ENCODE measurements at places on chromosomes 1 and 21.
A peak's percentile ranks its signal among the peaks of the same experiment; 100 is the strongest.

GRCh38 chr1:182601416-182601786 is 2.8 kb downstream of the RGS16 start:
- no peak overlapping the region for H3K4me3 ChIP-seq
- peak; percentile 48 for DNase-seq
- H3K36me3 ChIP-seq: peaks cover 6% of the 10 kb centered on the region
- peaks cover 18% of the 10 kb centered on the region for H3K4me1 ChIP-seq
- no peaks in the 10 kb centered on the region for H3K27me3 ChIP-seq

DNA sequence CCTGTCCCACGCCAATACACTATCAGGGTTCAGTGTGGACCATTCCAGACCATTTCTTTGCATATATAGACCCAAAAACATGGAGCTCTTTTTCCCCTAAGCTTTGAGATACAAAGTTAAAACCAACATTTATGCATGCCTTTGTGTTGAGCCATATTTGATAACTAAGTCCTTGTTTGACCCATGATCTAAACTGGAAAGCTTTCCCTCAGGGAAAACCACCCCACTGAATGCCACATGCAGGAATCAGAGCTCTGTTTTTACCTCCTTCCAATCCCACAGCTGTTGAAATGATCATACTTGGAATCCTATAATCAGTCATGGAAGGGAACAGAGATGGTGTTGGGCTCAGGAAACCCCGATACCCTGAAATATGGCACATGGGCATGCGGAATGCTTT is 14.8 kb upstream of the SLC45A1 start:
- H3K4me1 ChIP-seq: no peaks in the 10 kb centered on the region
- H3K27me3 ChIP-seq: peaks cover 11% of the 10 kb centered on the region
- H3K36me3 ChIP-seq: no peaks in the 10 kb centered on the region
- H3K4me3 ChIP-seq: no peak overlapping the region
- no peak for DNase-seq

DNA sequence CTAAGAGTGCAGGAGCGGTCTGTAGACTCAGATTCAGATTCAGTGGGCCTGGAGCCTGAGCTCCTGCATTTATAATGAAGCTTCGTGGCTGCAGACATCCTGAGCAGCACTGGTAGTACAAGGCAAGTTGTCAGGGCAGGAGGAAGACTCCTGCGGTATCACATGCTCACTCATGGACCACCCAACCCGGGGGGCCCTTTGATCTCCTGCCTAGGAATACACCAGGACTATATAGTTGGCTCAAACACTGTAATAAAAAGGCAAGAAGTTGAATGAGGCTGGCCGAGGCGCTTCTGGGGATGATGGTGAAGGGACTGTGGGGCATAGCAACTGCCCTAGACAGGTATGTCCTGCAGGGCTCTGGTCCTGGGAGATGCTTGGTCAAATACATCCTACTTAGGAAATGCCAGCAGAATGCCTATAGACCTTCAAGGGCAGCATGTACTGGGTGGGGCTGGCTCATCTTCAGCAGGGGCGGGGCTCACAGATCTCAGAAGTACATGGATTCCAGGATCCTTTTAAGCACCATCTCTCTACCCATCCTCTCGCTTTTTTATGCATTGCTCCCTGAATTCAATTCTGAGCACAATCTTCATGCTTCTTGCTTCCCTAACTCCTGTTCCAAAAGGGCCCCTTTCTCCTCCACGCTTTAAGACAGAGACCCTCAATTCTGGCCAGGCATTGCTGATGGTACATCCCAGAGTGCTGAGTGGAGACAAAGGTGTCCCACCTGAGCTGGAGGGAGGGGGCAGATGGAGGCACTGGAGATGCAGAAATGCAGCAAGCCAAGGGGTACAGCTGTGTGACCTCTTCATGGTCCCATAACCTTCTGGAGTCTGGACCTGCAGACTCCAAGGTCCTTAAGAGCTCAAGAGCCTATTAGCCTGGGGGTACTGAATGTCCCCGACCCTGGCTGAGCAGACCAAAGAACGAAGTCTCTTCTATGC is 2.1 kb upstream of the RAP1GAP start:
- peaks cover 15% of the 10 kb centered on the region for H3K27me3 ChIP-seq
- peaks cover 8% of the 10 kb centered on the region for H3K4me1 ChIP-seq
- H3K4me3 ChIP-seq: no peak overlapping the region
- no peak overlapping the region for H3K27ac ChIP-seq
- no peak for DNase-seq

DNA sequence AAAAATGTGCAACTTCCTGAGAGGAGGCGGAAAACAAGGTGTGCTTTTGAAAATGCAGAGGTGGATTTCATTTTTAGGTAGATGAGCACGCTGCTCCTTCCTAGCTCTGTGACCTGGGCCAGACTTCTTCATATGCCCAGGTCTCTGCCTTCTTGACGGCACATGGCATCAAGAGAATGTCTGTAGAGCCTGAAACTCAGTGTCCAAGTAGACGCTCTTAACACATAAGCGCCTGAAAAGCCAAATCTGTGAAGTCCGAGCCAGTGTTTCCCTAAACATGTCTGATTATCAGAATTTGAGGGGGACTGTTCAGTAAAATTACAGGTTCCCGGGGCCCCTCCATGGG is 25.7 kb downstream of the FHAD1 start:
- no peaks in the 10 kb centered on the region for H3K36me3 ChIP-seq
- no peak for DNase-seq
- H3K27ac ChIP-seq: no peak overlapping the region
- H3K4me1 ChIP-seq: no peaks in the 10 kb centered on the region

- no peak for DNase-seq
- no peaks in the 10 kb centered on the region for H3K4me1 ChIP-seq
- no peak overlapping the region for H3K27ac ChIP-seq
- peaks cover 6% of the 10 kb centered on the region for H3K27me3 ChIP-seq
- no peaks in the 10 kb centered on the region for H3K36me3 ChIP-seq
Observed at GRCh38 chr1:220669005-220669404, 21.2 kb upstream of the C1orf115 start.

DNA sequence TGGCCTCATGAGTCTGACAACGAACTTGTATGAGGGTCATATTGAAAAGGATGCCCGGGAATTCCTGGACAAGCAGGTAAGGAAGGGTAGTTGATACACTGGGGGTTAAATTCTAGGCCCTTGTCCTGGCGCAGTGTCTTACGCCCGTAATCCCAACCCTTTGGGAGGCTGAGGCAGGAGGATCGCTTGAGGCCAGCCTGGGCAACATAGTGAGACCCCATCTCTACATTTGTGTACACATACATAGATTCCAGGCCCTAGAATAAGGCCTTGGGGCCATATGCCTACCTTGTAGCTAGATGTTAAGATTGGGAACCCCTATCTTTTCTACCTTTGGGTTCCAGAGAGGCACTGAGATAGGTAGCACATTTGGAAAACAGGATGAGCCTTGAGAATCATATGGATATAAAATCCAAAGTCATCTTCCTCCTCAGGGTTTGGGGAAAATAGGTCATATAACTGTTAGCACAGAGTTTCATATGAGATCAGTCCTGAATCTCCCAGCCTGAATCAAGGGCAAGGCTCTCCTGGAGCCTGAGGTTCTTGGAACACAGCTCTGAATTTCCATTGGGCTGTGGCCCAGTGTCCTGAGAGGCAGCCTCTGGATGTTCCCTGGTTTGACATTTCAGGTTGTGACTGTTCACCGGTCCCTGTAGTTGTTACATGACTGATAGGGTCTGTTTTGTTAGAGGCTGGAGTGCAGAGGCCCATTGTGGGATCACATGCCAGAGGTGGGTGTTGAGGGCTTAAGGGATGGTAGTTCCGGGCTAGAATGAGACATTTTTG is 104.4 kb downstream of the PIK3R3 start:
- no peak overlapping the region for H3K4me3 ChIP-seq
- H3K4me1 ChIP-seq: no peaks in the 10 kb centered on the region
- H3K27ac ChIP-seq: no peak overlapping the region
- H3K36me3 ChIP-seq: peaks cover 15% of the 10 kb centered on the region
- no peaks in the 10 kb centered on the region for H3K27me3 ChIP-seq

- no peak for DNase-seq
- no peak overlapping the region for H3K4me3 ChIP-seq
- no peak overlapping the region for H3K27ac ChIP-seq
Observed at GRCh38 chr1:230681599-230681998, 32.3 kb downstream of the AGT start.

DNA sequence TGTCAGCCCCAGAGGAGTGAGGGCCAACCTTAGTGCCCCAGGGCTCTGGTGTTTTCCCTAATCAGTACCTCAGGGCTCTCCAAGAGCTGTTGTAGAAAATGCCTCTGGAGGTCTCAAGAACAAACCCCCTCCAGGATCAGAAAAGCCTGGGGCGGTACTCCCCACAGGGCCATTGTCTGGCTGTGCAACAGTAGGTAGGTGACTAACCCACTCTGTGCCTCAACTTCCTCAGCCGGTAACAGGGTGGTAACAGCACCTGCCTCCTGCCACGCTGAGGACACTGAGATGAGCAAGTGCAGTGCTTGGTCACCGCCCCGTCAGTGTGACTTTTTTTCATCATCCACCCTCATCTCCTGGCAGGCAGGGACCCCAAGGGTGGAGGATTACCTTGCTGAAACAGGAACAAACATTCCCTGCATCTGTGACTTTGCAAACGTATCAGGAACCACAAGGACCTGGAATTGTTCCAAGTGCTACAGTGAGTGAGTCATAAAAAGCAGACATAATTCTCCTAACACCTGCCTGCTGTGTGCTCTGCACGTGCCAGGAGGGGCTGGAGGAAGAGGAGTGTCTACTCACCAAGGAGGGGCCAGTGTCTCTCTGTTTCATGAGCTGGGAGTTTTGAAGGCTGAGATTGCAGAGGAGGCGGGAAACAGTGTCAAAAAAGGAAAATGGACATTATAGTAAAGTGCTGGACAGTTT is 440.8 kb downstream of the NPHP4 start:
- H3K36me3 ChIP-seq: no peaks in the 10 kb centered on the region
- H3K27me3 ChIP-seq: peaks cover 4% of the 10 kb centered on the region
- H3K4me3 ChIP-seq: no peak overlapping the region
- no peaks in the 10 kb centered on the region for H3K4me1 ChIP-seq

- H3K4me1 ChIP-seq: no peaks in the 10 kb centered on the region
- H3K27ac ChIP-seq: no peak overlapping the region
- DNase-seq: no peak
- peaks cover 3% of the 10 kb centered on the region for H3K27me3 ChIP-seq
- H3K4me3 ChIP-seq: no peak overlapping the region
Observed at GRCh38 chr1:110489406-110489805, 29.6 kb downstream of the KCNA10 start.

DNA sequence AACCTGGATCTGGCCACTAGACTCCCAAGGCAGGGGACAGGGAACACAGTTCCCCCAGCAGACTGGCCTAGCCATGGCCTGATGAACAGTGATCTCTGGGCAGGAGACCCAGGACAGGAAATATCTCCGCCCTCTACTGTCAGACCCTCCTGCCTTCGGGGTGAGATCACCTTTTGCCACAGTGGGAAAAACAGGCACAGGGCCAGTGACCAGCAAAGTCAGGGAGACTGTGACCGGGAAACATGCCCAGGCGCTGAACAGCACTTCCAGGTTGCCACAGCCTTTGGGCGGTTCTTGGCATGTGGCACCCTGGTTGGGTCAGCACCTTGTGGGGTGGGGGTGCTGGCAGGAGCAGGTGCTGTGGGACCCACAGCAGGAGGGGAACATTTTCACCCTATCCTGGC is 8.9 kb upstream of the ZNF669 start:
- peaks cover 5% of the 10 kb centered on the region for H3K4me1 ChIP-seq
- H3K36me3 ChIP-seq: peaks cover 3% of the 10 kb centered on the region
- no peak overlapping the region for H3K4me3 ChIP-seq

DNA sequence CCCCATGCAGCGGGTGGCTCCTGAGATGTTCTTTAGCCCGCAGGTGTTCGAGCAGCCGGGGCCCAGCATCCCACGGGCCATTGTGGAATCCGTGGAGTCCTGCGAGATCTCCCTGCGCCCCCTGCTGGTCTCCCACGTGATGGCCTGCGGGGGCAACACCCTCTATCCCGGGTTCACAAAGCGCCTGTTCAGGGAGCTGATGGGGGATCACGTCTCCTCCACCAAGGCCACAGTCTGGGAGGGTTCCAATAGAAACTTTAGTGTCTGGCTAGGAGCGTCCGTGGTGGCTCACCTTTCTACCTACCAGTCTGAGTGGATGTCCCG is 71.0 kb downstream of the ACTL8 start:
- H3K27me3 ChIP-seq: no peaks in the 10 kb centered on the region
- H3K4me3 ChIP-seq: no peak overlapping the region
- no peak overlapping the region for H3K27ac ChIP-seq
- no peaks in the 10 kb centered on the region for H3K4me1 ChIP-seq

DNA sequence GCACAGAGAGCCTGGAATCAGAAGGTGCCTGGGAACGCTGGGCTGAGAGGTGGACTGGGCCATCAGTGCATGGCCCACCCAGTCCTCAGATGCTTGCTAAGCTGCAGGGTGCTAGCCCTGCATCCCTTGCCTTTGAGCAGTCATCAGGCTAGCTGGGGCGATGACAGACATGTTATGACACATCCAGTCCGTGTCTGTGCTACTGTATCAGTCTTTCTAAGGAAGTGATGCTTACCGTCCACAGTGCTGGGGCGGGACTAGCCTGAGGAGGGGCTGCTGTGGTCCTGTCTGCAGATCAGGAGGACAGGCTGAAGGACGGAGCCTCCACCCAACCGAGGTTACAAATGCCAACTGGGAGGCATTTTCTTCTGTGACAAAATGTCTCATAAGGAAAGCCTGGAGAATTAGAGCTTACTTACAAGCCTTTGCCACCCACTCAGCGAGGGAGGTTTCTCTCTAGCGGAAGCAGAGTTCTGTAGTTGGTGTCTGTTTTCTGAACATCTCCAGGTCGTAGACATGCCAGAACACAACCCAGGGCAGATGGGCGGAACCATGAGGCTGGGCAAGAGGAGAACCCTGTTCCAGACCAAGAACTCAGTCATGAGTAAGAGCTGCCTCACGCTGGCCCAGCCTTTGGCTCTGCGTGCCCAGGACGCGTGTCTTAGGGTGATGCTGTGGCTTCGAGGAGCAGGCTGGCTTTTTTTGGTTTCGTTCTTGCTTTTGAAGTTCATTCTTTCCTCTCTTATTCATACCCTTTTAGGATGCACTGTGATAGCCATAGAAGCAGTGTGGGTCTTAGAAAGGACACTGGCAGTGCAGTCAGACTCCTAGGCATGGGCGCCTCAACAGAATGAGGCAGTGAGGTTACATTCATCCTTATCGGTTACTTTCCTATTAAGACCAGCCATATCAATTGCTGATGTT is 14.3 kb downstream of the SLFNL1 start:
- H3K36me3 ChIP-seq: peaks cover 95% of the 10 kb centered on the region
- H3K27ac ChIP-seq: no peak overlapping the region
- no peak for DNase-seq

DNA sequence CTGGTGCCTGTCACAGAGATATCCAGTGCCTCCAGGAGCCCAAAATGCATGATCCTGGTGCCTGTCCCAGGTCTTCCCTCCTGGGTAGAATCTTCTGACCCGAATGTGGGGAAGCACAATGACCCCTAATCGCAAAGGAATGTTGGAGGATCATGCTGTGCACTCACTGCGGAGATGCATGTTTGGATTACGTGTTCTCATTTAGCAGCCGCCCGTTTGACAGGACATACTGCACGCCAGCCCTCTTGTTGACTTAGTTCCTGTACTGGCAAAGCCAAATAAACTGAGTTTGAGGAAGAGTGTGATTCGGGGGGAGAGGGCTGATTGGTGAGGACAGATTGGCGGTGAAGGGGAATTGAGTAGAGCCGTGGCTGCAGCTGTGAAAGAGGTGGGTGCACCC is 85.9 kb upstream of the SIM2 start:
- no peak overlapping the region for H3K4me3 ChIP-seq
- no peak for DNase-seq
- no peaks in the 10 kb centered on the region for H3K36me3 ChIP-seq
- peaks cover 4% of the 10 kb centered on the region for H3K27me3 ChIP-seq

All from activated T-helper 2 cell treated with anti-CD3 and anti-CD28 coated beads, Interferon-gamma antibody, Interleukin-2, Interleukin-4, amounts not matched to agents 10 μg/mL and 5 μg/mL and 100 μg/mL, durations not matched to agents 14 hours and 24 hours and 36 hours (primary cell).